ENCODE measurements at places on chromosomes 4 and X. TPM values are rescaled to one million over a fixed set of nuclear protein-coding genes. Genes with fewer than 3 reads are reported as not detected.
A peak's percentile ranks its signal among the peaks of the same experiment; 100 is the strongest.

DNA sequence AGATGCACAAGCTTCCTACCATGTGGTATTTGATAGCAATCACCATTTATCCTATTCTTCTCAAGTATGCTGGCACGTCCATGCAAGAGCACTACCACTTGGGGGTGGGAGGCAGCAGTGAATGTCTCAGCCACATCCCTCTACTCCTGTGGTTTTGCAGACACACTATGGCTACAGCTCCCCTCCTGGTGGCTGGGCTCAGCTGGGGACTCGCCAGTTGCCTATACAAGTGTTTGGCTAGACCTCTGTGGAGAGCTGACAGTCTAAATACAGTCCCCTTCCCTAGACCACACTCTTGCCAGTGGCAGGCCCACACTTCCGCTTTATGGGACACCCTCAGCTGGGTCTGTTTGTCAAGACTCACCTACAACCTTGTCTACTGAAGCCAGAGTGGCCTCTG lies 53.2 kb downstream of the ADGRA3 start:
- H3K27me3 ChIP-seq, result no peaks in the 10 kb centered on the region
- H3K4me3 ChIP-seq, result no peak overlapping the region
- H3K4me1 ChIP-seq, result no peaks in the 10 kb centered on the region
- DNase-seq, result no peak

GRCh38 chrX:129522184-129523078 lies 859 bp downstream of the SMARCA1 start:
- peaks cover 33% of the 10 kb centered on the region for H3K4me1 ChIP-seq
- H3K27ac ChIP-seq, result peak overlapping the region; percentile 96
- peak; percentile 46 for DNase-seq
- H3K27me3 ChIP-seq, result no peaks in the 10 kb centered on the region

DNA sequence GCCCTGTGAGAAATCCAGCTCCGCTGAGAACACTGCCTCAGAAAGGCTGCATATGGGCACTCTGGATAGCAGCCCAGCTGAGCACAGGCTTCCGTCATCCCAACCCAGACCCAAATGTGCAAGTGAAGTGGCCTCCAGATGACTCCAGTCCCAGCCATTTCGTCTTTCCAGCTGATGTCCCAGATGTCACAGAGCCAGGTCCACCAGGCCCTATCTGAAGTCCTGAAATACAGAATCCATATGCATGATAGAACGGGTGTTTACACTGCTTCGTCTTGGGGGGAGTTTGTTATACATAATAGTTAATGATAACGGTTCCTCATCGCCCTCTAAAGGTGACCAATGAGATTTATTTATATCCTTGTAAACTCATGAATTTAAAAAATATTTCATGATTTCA lies 72.6 kb upstream of the TRIM2 start:
- no peak overlapping the region for H3K4me3 ChIP-seq
- no peak for DNase-seq
- H3K27ac ChIP-seq, result no peak overlapping the region
- no peaks in the 10 kb centered on the region for H3K27me3 ChIP-seq

DNA sequence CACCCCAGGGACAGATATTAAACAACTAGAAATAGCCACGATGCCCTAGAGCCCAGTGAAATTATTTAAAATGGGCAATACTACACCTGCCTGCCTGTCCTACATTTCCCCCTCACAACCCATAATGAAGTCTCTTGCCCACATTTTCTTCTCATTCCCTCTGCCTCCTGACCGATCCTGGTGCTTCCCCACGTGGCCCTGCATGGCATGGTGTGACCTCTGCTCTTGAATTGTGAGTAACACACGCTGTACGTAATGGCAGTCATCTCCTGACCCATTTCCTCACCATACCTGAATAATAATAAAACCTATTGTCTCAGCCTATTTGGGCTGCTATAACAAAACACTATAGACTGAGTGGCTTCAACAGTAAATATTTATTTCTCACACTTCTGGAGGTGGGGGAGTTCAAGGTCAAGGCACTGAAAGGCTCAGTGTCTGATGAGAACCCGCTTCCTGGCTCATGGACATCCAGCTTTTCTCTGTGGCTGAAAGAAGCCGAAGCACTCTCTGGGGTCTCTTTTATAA lies 77.0 kb upstream of the ENPP6 start:
- H3K27me3 ChIP-seq, result no peaks in the 10 kb centered on the region
- H3K27ac ChIP-seq, result peak overlapping the region; percentile 71
- H3K36me3 ChIP-seq, result no peaks in the 10 kb centered on the region
- DNase-seq, result no peak
- H3K4me3 ChIP-seq, result no peak overlapping the region
- H3K4me1 ChIP-seq, result peaks cover 21% of the 10 kb centered on the region

The SOX3 gene
- total RNA-seq, result 205 TPM

The NPY1R gene
- 0.49 TPM for total RNA-seq

The PTPN13 gene
- 70.5 TPM for total RNA-seq

The SPACA5 gene
- total RNA-seq, result not detected

The STPG2 gene
- 0.23 TPM for total RNA-seq

Data from neural crest cell (in vitro differentiated cells).